ENCODE measurements at places on chromosomes 4 and X. TPM values are rescaled to one million over a fixed set of nuclear protein-coding genes. Genes with fewer than 3 reads are reported as not detected.
A peak's percentile ranks its signal among the peaks of the same experiment; 100 is the strongest.

DNA sequence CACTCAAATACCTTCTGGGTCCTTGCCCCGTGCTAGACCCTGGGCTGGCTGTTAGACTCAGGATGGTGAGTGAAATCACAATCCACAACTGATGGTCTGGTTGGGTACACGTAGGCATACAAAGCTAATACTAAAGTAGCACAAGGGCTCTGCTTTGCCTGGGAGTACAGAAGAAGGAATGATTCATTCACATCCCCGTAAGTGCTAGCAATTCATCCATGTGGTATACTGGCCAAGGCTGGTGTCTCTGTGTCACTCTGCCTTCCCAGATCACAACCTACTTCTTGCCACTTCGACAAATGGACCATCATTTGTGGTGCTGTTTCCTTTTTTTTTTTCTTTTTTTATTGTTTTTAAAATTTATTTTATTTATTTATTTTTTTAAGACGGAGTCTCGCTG, 19.7 kb upstream of the RBM47 start:
- no peak for DNase-seq

HTN1 gene
- total RNA-seq: not detected

RADX gene
- total RNA-seq: 0.42 TPM

GRCh38 chr4:11487139-11487538, 58.4 kb upstream of the HS3ST1 start:
- no peak for DNase-seq

- no peak for DNase-seq
Observed at GRCh38 chr4:189870511-189871234, 70.0 kb upstream of the FRG1 start.

DNA sequence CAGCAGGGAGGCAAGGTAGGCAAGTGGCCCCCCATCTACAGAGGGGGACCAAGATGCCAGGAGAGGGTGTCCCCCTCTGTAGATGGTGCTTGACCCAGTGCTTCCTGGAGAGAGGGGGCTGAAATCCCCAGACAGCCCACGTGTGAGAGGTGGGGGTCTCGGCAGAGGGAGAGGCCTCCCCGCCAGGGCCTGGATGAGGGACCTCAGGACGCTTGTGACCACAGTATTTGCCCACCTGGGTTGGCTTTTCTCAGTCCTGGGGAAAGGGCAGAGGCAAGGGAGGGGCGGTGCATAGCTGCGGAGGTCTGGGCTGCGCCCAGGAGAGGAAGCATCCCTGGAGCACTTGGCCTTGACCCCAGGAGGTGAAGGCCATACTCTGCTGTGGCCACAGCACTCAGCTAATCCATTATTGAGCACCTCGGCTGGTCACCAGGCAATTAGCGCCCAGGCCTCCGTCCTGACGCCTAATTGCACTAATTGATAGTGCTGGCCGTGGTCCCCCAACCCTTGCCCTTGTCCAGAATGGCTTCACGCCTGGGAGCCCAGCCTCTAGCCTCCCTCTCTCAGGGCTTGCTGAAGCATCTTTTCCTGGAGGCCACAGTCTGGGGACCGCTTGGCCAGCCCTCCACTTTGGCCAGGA, 30.7 kb downstream of the HMX1 start:
- peak; percentile 53 for DNase-seq

CFP gene
- 11.8 TPM for total RNA-seq

ZAR1 gene
- total RNA-seq: not detected

- no peak for DNase-seq
Observed at GRCh38 chr4:105620640-105621323, 68.4 kb downstream of the ARHGEF38 start.

DNA sequence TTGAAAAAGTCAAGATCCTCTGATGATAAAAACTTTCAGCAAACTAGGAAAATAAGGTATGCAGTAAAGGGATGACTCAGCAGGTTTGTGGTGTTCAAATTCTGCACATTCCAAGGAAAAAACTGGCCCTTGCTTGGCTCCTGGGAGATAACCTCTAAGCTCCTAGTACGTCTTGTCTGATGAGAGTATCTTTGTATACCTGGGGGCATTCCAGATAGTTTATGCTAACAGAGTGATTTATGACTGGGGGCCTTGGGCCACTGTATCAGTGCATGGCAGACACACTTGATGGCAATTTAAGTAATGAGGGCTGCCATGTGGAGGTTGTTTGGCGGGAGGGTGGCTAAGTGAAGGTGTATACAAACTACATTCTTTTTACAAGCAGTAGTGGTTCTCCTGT, 56.9 kb downstream of the NSG1 start:
- DNase-seq: no peak

All from mesenteric fat pad (tissue), 1 donor.